ENCODE measurements at places on chromosomes 4 and X.

DNA sequence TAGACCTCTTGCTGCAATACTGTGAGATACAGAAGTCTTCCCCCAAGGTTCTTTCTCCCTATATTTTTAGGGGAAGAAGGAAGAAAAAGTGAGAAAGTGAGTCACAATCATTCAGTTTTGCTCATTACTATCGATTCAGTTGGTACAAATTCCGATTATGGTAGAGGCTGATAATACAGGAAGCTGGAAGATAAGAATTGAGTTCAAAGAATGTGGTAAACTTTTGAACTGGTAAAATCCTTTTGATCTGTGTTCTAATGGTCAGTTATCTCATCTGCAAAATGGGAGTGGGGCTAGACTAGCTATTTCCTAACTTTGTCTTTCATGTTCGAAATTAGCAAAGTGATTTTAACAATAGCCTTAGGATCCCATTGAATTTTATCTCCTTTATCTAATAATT, 101.4 kb upstream of the FAT1 start:
- DNase-seq, result no peak

- DNase-seq, result no peak
These were observed 236.8 kb downstream of the GPAT3 start for GRCh38 chr4:83772685-83773084.

DNA sequence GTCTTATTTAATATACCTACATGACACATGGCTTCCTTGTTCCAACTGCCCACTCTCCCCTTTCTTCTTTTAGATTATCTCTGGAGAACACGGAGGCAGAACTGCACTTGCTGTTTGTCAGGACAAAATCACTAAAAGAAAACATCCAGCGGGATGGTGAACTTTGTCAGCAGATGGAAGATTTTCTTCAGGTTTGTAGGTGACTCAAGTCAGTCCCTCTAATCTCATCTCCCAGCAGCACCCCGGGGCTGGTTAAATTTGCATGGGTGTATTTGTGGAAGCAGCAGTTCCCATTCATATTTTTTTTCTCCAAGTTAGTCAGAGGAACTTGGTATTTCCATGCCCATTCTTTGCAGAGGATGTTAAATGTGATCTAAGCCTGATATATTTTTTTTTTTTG, 31.8 kb downstream of the FHDC1 start:
- DNase-seq, result no peak

DNA sequence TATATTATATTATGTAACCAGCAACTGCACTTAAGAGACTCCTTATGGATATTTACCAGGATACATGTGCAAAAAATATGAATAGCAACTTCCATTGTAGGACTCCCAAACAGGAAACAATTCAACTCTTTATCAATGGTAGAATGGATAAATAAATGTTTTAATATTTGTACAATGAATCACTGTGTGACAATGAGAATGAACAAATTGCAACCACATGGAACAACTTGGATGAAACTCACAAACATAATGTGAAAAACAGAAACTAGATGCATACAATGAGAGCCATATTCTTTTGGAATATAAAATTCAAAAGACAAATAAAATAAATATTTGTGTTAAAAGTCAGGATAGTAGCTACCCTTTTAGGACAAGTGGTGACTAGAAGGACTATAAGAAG, 1015.7 kb downstream of the TECRL start:
- no peak for DNase-seq

GRCh38 chr4:134178706-134179105, 22.9 kb downstream of the PABPC4L start:
- DNase-seq, result no peak

GRCh38 chrX:150200820-150201287, 162.3 kb upstream of the MAMLD1 start:
- no peak for DNase-seq

- no peak for DNase-seq
These were observed 1293.4 kb downstream of the ARAP2 start for GRCh38 chr4:34950926-34951325.

DNA sequence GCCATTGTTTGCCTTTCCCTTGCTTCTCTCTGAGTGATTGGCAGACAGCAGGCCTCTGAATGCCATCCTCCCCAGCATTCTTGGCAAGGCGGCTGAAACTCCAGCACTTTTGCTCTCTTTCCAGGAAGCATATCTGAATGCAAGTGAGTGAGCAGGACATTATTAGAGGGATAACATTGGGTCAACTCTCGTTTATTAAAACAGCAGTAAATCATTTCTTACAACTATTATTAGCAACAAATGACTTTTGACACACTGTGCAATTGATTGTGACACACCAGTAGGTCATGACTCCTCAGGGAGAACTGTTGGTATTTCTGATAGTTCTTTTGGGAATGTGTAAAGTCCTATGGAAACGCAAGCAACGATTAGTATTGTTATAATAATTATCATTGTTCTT, 103.8 kb downstream of the EFNB1 start:
- DNase-seq, result no peak

- DNase-seq, result no peak
These were observed 1.6 kb upstream of the F8 start for GRCh38 chrX:155023907-155024833.

DNA sequence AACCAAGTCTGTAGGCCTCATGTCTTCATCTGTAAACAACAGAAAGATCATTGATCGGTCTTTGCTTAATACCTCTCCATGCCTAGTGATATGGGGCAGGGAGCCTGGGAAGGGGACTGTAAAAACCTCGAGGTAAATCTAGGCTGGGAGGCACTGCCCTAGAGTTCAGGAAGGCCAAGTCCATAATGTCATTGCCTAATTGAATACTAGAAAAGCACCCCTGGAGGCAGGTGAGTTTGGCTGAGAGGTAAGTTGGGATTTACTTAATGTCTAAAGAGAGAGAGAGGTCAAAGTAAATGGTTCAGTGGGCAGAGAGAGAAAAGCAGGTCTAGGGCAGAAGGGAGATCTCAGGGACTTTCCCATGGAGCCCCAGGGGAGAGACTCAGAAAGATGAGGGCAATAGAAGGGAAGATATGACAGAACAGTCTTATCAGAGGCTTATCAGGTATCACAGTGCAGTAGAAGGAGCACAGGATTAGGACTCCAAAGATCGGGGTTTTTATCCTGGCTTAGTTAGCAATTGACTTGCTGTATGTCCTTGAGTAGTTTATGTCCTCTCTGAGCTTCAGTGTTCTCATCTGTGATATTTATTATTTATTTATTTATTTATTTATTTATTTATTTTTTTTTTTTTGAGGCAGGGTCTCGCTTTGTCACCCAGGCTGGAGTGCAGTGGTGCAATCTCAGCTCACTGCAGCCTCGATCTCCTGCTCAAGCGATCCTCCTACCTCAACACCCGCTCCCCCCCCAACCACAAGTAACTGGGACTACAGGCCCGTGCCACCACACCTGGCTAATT, 85.2 kb downstream of the SLC16A2 start:
- DNase-seq, result no peak

DNA sequence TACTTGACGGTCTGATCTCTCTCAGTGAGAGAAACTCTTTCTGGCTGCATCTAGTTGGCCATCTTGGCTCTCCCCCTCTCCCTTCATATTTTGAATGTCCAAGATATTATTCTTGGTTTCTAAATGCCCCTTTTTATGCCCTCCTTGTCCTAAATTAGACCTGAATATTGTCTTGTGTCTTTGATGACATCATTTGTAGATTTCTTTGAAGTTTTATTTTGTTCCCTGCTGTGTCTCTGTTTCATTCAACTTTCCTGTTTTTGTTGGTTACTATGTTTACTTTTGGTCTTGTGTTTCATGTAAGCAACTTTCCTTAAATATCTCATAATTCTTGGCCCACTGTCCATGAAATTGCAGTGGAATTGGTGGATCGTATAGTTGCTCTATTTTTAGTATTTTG, 46.1 kb upstream of the PASD1 start:
- no peak for DNase-seq

DNA sequence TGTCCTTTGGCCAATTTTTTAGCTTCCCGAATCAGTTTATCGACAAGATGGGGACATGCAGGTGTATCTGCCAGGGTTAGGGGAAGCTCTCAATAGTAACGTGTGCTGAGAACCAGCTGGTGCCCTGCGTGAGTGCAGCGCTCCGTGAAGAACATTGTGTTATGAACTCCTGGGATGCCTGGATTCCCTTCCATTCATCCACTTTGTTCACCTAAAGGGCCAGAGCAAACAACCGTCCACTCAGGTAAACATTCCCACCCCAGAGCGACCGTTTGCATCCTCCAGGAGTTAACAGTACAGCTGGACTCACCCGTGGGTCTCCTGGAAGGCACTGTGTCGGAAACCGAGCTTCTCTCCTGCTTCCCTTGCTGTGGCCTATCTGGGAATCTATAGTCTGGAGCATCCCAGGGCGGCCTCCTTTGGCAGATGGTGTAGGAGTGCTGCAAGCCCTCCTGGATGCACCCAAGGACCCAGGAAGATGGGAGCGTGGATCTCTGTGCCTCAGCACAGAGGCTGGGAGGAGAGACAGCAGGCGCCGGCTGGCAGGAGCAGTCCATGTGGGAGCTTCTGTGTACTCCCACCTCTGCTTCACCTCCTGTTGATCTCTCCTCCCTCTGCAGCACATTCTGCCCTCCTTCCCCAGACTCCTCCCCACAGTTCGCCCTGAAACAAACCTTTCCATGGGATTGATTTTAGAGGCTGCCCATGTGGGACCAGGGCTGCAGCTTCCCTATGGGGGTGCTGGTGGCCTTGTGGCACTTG, 62.7 kb downstream of the SHROOM2 start:
- DNase-seq, result peak; percentile 37

GRCh38 chr4:180462116-180462515, 1781.1 kb upstream of the TENM3 start:
- no peak for DNase-seq

DNA sequence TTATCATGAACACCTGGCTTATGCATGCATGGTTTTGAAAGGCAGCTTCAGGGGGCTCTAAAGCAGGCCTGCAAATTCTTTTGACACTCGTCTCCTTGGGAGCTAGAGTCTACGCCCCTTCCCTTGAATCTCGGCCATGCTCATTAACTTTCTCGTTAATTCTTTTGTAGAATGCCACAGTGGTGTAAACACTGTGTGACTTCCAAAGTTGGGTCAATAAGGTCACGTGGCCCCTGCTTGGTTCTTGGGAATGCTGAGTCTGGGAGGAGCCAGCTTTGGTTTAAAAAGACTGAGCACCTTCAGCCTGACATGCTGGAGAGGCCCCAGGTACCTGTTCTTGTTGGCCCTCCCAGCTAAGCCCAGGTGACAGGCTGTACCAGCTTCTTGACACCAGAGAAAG, 228.4 kb downstream of the DHRSX start:
- DNase-seq, result no peak

DNA sequence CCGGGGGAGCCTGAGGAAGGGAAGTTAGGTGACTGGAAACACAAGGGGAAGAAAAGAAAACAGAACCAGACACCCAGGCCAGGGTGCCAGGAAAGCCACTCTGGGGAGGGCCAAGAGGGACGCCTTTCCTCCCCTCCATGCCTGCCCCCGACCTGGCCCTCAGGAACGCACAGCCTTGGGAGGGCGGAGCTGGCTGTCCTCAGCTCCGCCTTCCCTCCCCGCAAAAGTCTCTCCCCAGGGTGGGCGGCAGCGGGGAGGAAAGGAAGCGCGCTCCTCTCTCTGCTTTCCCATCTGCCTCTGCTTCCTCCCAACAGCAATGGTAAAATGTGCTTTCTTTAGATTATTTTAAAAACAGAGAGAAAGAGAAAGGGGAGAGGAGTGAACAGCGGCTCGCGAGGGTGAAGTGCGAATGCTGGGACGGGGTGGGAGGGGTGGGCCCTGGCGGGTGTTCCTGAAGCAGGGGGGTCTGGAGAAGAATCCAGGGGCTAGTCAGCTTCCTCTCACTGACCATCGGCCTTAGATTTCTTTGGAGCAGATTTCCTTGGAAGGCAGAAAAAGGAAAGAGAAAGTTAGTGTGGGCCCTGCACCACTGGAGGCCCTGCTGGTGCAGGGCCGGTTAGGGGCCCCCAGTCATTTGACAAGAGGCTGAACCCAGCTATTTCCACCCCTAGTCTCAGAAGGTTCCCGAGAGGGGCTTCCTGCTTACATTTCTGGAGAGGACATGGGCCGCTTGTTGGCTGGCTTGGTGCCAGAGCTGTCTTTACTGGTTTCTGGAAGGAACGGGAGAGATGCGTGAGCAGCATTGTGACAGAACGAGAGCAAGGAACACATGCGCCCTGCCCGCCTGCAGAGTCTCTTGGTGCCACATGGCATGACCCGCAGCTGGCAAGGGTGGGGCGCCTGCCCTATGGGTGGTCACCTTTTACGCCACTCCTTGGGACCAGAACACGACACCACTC, 4.7 kb upstream of the RENBP start:
- no peak for DNase-seq

- DNase-seq, result peak; percentile 3
These were observed 281.5 kb upstream of the KLF3 start for GRCh38 chr4:38382520-38382919.

DNA sequence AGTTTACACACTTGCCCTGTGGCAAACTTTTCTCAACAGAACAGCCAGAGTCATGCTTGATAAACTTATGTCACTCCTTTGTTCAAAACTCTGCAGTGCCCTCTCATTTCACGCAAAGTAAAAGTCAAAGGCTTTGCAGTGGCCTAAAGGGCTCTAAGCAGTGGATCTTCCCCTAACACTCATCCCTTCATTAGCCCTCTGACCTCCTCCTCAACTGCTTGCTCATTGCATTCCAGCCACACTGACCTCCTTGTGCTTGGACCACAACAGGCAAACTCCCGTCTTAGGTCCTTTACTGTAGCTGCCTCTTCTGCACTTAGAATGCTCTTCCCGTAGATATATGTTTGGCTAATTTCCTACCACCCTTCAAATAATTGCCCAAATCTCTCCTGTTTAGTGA, 5.6 kb downstream of the PRDM5 start:
- DNase-seq, result no peak

DNA sequence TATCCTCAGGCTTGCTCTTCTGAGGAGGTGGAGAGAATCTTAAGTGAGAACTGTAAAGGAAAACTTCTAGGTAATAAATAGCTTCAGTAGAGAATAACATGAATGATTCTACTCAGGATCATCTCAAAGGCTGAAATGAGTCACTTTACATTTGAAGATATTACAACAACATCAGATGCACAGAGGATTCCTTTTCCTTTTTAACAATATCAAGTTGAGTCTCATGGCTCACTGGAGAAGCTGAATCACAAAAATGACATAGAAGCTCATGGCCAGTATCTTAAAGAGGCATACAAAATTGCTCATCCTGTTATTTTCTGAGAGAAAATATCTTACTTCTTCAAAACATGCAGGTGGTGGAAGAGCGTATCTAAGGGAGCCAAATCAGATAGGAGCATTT, 72.5 kb upstream of the EMCN start:
- no peak for DNase-seq
